Non-pigmented ciliary epithelial cell (primary cell): ENCODE measurements at places on chromosomes 13 and 19.

DNA sequence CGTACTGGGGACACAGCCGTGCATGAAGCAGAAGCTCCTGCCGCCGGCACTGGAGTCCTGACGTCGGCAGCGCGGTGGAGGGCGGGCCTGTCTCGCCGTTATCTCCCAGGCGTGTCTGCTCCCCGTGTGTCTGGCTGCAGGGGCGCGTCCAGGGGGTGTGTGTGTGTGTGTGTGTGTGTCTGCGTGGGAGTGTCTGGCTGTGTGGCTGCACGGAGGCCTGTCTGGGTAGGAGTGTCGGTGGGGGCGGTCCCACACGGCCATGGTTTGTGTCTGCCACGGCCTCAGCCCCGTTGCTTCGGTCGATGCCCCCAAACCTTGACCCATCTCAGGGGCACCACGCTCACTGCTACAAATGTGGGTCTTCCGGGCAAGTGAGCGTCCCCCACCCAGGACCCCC lies 18.3 kb downstream of the ARID3A start:
- no peak for DNase-seq

DNA sequence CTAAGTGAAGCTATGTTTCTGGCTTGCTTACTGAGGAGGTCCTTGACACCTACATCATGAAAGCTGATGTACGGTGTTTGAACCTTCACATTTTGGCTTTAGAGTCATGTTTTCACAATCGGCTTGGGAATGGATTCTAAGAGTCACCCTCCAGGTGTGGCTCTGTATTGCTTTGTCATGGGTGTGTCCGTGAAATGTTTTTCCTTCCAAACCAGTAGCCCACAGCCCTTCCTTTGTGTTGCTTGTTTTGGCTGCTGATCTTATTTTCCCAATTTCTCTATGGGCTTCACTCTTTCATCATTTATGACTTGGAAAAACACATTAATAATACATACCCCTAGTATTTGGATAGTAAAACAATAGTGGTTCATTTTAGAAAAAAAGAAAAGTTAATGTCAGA lies 240.6 kb downstream of the GGACT start:
- no peak for DNase-seq

DNA sequence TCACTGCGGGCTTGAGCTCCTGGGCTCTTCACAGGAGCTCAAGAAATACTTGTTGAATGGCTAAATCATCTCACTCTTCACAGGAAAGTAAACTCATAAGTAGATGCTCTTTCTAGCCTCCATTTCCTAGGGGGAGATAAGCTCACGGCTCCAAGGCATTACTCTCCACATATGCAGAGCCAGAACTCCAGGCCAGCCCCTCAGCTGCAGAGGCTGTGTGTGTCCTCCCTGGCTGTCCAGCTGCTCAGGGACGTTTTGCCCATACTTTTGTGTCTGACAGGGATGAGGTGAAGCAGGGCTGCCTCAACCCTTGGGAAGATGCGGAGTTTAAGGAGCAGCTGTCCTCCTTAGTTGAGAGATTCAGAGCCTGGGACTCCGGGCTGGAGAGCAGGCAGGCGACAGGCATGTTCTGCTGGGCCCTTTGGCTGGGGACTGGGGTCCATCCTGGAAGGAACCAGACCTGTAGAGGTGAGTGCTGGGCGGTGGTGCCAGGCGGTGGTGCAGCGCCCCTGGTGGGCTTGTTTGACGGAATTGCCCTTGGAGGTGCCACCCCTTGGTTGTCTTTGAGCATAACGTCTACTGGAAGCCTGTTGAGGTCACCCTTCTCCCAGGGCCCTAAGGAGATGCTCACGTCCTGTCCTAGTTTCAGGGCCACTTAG lies 20.5 kb upstream of the SLC15A1 start:
- no peak for DNase-seq

DNA sequence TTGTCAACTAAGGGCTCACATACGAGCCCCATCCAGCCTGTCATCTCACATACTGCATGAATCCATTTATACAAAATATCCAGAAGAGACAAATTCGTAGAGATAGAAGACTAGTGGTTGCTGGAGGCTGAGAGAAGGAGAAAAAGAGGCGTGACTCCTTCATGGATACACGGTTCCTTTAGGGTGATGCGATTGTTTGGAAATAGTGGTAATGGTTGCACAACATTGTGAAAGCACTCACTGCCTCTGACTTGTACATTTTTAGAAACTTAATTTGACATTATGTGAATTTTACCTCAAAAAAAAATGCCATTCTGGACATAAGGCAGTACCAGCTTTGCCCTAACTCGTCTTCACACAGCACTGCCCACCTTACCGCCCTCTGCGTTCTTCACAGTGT lies 27.3 kb downstream of the IGFL1 start:
- no peak for DNase-seq

GRCh38 chr13:100872761-100873160 lies 198.2 kb upstream of the TMTC4 start:
- no peak for DNase-seq

- DNase-seq = no peak
Observed at GRCh38 chr19:45403781-45404556, 900 bp downstream of the PPP1R13L start.

- no peak for DNase-seq
Observed at GRCh38 chr13:72842991-72843390, 61.1 kb downstream of the PIBF1 start.

GRCh38 chr19:35429698-35430408 lies 18.2 kb upstream of the FFAR2 start:
- DNase-seq = no peak

- DNase-seq = no peak
Observed at GRCh38 chr13:21913010-21913409, 242.1 kb downstream of the FGF9 start.

DNA sequence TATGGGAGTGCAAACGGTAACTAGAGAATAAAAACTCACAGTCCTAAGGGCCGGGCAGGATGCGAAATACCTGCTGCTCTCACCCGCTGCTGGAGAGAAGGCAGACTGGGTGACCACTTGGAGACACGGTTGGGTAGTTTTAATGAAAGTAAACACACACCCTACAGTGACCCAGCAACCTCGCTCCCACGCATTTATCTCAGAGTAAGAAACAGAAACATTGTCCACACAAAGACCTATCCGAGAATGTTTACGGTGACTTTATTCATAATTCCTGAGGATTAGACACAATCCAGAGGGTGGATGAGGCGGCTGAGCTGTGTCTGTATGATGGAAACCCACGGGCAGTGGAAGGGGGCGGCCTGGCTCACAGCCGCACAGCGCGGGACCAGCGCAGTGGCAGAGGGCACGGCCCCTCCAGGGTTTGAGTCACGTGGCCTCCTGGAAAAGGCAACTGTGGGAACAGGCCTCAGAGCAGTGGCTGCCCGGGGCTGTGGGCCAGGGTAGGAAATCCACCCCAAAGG lies 73.5 kb upstream of the C13orf46 start:
- no peak for DNase-seq

- DNase-seq = no peak
Observed at GRCh38 chr19:58570770-58571574, 2.2 kb downstream of the MZF1 start.

- no peak for DNase-seq
Observed at GRCh38 chr13:45368571-45368970, 27.6 kb upstream of the TPT1 start.

- DNase-seq = no peak
Observed at GRCh38 chr13:113502686-113503085, 12.2 kb upstream of the DCUN1D2 start.

GRCh38 chr13:30038884-30039283 lies 188.5 kb upstream of the UBL3 start:
- no peak for DNase-seq

- DNase-seq = no peak
Observed at GRCh38 chr13:74289107-74289506, 154.9 kb upstream of the KLF12 start.

- DNase-seq = no peak
Observed at GRCh38 chr19:58551123-58551497, 3.8 kb downstream of the CHMP2A start.

GRCh38 chr19:31885280-31885853 lies 460.0 kb upstream of the ZNF507 start:
- DNase-seq = no peak

GRCh38 chr13:32300920-32301319 lies 14.2 kb downstream of the ZAR1L start:
- DNase-seq = no peak

DNA sequence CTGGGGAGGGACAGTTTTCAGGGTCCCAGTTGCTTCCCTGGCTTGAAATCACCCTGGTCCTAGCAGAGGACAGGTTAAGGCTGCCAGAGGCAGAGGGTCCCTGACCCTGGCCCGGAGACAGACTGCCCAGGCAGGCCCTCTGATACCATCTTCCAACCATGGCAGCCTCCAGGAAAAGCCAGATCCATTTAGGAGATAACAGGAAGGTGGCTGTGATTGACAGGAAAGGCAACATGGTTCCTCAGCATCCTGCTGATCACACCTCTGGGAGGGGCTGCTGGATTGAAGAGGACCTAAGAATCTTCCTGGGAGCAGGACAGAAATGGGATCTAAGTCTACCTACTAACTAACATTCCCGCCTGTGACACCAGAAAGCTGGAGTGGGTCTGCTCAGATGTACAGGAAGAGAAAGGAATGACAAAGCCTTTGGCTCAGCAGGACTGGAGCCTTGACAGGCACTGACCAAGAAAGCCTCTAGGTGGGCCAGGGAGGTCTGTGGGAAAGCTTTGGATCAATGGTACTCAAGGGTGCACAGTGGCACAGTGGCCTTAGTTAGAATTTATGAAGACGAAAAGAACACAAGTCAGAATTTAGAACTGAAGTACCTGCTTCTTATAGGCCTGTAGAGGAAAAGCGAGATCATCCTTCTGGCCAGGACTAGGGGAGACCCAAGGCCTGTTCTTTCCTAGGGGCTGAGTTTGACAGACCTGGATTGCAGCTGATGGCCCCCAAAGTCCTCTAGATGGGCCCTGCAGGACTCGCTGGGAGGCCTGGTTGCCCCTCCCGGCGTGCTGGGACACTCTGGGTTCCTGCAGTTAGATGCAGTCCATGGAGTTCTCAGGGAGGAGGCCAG lies 2.3 kb upstream of the PRKACA start:
- DNase-seq = no peak

DNA sequence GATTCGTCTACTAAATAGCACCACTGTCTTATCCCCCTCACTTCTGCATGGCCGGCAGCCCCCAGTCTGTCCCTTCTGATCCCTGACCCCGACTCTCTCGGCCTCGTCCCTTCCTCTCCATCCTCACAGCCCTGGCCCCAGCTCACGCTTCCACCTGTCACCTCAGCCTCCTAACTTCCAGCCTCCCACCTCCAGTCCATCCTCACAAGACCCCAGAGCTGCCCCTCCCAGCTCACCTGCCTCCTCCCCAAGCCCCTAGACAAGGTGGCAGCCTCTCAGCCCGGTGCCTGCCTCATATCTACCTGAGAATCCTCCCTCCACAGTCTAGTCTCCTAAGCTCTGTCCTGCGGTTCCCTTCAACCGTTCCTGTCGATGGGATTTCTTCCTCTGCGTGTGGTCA lies 10.0 kb downstream of the KCNC3 start:
- DNase-seq = no peak

DNA sequence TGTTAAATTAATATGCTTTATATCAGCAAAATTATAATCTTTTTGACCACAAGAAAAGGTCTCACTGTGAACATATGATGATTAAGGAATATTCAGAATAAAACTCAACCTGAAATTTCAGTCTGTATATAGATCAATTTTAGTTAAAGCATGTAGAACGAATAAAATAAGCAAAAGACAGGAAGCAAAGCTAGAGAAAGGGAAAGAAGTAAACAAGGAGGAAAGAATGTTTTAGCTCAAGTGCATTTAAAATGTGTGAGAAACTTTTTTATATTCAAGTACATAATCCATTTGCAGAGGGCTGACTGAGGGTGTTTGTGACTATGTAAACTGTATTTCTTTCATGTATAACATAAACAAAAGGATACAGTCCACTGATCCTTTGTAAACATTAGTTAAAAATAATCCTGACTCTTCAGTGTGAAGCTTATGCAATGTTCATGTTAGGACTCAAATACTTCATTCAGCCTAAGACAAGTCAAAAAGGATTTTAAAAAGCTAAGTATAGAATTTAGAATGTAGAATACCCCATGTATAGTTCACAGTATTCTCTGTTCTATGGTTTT lies 472.1 kb downstream of the DIAPH3 start:
- no peak for DNase-seq

GRCh38 chr19:49554701-49555181 lies 25.6 kb downstream of the NOSIP start:
- no peak for DNase-seq

- DNase-seq = no peak
Observed at GRCh38 chr19:46303691-46304397, 7.0 kb downstream of the HIF3A start.

GRCh38 chr19:7975037-7975436 lies 30.4 kb downstream of the ELAVL1 start:
- DNase-seq = no peak

DNA sequence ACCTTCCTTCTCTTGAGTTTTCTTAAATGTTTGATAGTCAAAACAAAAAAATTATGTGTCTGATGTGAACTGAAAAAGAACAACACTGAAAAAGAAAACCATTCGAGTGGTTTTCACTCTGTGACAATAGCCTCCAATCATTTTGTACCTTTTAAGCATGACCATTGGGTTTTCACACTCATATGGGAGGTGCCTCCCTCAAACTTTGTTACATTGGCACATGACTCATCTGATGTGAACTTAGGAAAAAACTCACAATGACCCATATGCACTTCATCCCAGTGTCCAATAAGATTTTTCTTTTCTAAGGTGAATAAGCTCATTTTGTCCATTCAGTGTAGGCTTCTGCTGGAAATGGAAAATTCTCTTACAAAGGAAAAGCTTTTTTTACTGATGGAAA lies 66.6 kb upstream of the XPO4 start:
- no peak for DNase-seq

DNA sequence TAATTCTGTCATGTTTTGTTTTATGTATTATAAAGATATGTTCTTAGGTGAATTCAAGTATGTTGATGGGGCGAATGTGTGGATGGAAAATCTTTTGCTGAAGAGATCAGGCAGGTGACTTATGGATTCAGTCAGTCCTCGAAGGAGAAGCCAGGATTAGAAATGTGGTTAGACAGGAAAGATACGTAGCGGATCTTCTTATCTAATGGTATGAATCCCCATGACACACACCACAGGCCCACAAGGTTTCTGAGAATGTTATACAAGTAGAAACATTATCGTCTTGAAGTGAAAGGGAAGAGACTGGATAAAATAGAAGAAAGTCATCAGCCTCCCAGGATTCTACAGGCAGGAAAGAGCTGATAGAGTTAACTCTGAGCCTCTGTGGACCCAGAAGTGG lies 69.0 kb upstream of the RFXAP start:
- DNase-seq = no peak

- DNase-seq = no peak
Observed at GRCh38 chr19:55344444-55344843, 4.8 kb downstream of the KMT5C start.

GRCh38 chr13:22000191-22000590 lies 329.3 kb downstream of the FGF9 start:
- no peak for DNase-seq

DNA sequence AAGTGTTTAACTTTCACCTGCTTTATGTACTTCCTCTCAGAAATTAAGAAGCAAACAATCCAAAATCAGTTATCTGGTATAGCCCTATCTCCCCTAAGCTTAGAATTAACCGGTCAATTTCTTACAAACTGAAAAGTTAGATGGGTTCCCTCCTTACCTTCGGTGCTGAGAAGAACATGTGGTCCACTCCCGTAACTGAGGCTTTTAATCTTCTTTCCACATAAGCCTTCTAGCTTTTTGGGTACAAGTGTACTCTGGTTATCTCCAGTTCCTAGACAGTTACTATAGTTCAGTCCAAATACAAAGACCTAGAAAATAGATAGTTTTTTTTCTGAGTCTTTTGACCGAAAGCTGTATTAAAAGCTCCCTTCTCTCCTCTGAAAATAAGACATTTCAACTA lies 18.9 kb downstream of the RCBTB1 start:
- DNase-seq = no peak
